ENCODE measurements at places on chromosomes 5 and 9. TPM values are rescaled to one million over a fixed set of nuclear protein-coding genes. Genes with fewer than 3 reads are reported as not detected.

DNA sequence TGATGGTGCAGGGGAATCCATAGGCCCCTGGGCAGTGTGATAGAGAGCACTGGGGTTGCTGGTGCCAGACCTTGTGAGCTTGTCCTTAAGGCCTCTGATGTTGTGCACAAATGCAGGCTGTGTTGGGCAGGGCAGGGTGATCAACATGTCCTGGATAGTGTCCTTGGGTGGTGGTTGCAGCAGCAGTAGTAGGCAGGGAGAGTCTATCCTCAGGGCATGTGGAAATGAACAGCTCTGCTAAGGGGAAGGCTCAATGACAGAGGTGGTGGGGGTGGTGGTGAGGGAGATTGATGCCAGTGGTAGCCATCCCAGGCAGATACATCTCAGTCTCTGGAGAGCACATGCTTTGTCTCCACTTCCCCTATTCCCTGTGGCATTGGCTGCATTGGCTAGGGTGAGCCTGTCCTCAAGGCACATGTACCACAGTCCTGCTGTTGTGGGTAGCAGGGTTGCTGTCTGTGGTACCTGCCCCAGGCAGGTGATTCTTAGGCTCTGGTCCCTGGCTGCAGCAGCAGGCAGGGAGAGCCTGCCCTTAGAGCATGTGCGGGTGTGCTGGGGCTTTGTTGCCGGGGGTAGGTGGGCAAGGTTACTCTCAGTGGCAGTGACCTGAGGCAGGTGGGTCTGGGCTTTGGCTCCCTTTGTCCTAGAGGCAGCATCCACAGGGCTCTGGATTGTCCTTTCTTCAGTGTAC, 111.1 kb downstream of the WDR70 start:
- no peak for DNase-seq

GRCh38 chr9:20356403-20357036, 265.8 kb downstream of the MLLT3 start:
- peak; percentile 76 for DNase-seq

DNA sequence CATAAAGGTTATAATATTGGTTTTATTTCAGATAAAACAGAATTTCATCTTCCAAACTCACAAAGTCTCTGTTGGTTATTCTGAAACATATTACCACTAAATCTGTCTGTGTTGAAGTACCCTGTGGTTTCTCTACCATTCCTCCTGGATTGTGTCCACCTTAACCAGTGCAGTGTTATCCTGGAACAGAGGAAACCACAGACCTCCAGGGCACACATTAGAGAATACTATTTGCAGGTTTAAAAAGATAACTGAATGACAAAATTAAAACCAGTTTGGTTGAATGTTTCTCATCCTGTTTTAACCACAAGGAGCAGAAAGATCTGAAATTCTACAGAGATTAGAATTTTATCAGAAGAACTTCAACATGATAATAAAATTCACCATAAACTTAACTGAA, 251.8 kb downstream of the CWC27 start:
- no peak for DNase-seq

DNA sequence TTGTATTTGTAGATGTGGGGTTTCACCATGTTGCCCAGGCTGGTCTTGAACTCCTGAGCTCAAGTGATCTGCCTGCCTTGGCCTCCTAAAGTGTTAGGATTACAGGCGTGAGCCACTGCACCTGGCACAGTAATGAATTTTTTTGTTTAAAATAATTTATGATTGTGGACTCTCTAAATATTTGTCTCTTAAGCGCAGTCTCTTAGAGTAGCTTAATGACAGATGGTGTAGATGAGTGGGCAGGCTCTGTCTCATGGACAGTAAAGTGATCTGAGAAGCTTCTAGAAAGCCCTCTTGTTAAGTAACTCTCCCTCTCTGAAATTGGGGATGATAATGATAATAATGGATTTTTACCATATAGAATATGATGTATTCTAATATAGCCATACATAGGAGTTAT, 47.5 kb upstream of the KIAA1958 start:
- no peak for DNase-seq

- no peak for DNase-seq
These were observed 9.8 kb upstream of the ADRA1B start for GRCh38 chr5:159906463-159906862.

DNA sequence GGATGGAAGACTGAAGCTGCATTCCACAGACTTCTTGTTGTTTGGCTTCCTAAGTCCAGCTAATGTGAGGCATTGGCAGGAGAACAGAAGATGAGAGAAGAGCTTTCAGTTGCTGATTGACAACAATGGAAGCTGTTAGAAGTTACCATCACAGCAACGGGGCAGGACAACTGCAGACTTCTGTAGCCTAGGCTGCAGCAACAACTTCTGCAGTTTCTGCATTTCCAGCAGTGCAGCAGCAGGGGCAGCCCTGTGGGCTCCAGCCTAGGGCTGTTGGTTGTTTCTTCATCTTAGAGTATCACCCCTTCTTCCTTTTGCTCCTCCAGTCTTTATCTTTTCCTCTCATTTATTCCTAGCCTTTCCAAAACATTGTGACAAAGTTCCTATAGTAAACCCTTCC, 528.8 kb upstream of the PTGER4 start:
- no peak for DNase-seq

DNA sequence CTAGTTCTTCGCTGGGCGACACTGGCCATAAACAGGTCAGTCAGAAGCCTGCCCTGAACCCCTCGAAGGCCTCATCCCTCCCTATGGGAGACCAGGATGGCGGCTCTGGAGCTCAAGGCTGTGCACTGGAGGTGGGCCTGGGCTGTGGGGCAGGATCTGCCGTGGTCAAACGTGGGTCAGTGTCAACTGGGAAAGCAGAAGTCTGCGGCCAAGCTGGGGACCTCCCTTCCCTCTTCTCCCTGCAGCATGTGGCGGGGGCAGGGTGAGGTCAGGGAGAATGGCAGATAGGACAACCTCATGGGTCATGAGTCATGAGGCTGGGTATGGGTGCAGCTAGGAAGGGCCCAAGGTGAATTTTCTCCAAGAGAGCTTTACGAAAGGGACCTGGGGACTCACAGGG, 132.9 kb downstream of the RXRA start:
- DNase-seq, result no peak

DNA sequence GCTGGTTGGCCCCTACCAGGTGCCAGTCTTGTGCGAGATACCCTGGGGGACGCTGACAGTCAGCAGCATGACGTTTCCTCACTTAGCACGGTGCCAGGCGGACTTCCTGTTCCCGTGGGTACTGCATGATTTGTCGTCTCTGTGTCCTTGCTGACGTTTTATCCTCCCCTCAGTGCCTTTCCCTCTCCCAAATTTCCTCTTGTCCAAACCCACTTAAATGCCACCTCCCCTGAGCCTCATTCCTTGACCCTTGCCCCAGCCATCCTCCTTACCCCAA, 60.6 kb upstream of the SAP30L start:
- no peak for DNase-seq

GRCh38 chr9:13436591-13436990, 157.1 kb upstream of the MPDZ start:
- no peak for DNase-seq

- DNase-seq, result no peak
These were observed 115.2 kb downstream of the CWC27 start for GRCh38 chr5:64883912-64884311.

DNA sequence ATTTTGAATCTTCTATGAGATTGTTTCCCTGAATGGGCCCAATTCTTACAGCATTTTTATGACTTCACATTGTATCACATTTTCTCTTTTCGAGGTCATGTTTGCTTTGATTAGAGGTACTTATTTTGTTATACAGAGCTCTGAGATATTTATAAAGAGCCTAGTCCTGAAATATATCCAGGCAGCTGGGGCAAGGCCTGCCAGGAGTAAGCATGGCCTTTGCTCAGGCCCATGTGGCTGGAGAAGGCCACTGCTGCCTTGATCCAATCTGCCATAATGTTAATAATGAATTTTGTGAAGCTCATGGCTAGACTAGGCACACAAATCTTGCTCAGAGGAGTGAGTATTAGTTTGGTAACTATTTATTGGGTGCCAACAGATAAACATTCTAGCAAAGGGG, 96.0 kb downstream of the TARS1 start:
- DNase-seq, result no peak

Gene GPX8
- polyA plus RNA-seq, result 82.2 TPM

Gene C5orf47
- polyA plus RNA-seq, result 0.26 TPM

Gene SOX30
- polyA plus RNA-seq, result 0.69 TPM

All from right renal pelvis (tissue), 4 donors.